ENCODE measurements at places on chromosomes 7 and 10.
A peak's percentile ranks its signal among the peaks of the same experiment; 100 is the strongest.

- no peak for DNase-seq
These were observed 24.0 kb upstream of the TM9SF3 start for GRCh38 chr10:96610817-96611216.

GRCh38 chr7:64541438-64542359 lies 21.2 kb downstream of the ZNF680 start:
- DNase-seq = peak; percentile 86

GRCh38 chr7:26001662-26002244 lies 150.2 kb upstream of the NFE2L3 start:
- no peak for DNase-seq

- DNase-seq = peak; percentile 72
These were observed 273.7 kb upstream of the KLF14 start for GRCh38 chr7:131007439-131008330.

- DNase-seq = no peak
These were observed 27.1 kb upstream of the PIP start for GRCh38 chr7:143104759-143105158.

DNA sequence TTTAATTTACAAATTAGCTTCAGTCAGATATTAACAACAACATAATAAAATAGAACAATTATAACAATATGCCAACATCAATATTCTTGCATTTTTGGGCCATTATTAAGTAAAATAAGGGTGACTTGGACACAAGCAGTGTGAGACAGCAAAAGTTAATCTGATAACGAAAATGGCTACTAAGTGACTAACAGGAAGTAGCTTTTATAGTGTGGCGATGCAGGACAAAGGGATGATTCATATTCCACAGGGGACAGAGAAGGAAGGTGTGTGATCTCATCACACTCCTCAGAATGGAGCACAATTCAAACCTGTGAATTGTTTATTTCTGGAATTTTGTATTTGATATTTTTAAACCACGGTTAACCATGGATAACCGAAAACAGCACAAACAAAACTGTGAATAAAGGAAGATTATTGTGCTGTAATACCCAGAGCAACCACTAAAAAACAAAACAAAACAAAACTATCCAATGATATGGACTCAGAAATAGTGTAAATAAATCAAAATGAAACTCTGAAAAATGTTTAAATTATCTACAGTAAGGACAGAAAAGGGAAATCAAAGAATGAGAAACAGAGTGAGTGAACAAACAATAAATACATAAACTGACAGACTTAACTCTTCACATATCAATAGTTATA lies 66.9 kb upstream of the TFEC start:
- DNase-seq = peak; percentile 79

GRCh38 chr10:51471271-51471670 lies 228.1 kb downstream of the CSTF2T start:
- no peak for DNase-seq

DNA sequence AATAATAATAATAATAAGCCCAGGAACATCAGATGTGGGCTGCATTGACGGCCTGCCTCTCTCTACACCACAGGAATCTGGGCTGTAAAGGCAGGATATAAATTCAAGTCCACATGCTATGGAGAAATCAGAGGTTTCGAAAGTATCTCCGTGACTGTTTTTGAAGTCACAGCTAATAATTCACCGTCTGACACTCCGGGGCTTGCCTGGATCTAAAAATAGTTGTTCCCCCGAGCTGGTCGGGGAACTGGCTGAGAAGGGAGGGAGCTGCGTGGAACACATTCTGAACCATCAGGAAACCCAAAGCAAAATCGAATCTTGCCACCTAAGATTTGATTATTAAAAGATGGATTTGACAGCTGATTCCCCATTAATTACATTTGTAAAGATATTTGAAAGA lies 35.4 kb downstream of the KLF6 start:
- peak; percentile 82 for DNase-seq

- DNase-seq = peak; percentile 55
These were observed 4.5 kb downstream of the CAMK2B start for GRCh38 chr7:44320794-44321371.

DNA sequence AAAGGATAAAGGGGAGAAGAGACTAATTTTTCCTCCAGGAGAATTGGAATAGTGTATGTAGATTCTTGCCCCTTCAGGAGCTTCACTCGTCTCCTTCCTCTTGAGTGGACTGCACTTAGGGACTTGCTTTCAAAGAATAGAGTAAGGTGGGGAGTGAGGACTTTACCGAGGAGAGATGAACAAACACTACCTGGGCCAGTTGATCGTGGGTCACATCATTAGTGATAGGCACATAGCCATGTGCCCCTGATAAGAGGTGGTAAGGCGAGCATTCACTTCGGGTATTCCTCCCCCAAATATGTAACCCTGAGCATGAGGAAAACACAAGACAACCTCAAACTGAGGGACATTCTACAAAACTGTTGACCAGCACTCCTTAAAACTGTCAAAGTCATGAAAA lies 14.6 kb upstream of the KIFBP start:
- no peak for DNase-seq

DNA sequence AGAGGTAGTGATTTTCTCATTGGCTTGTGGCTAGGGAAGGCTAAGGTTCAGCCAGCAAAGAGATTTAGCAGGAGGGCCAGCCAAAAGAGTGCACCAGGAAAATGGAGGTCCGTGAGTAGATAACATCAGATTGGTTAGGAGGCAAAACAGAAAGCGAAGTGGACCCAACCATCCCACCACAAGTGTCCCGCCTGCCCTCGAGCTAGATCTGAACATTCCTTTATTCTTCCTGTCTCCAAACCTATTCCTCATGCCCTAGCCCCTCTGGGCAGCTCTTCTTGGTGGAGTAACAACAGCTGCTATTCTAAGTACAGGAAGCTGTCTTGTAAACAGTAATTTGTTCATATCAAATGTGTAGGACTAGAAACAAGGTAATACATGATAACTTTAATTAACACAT lies 85.7 kb upstream of the BET1 start:
- no peak for DNase-seq

DNA sequence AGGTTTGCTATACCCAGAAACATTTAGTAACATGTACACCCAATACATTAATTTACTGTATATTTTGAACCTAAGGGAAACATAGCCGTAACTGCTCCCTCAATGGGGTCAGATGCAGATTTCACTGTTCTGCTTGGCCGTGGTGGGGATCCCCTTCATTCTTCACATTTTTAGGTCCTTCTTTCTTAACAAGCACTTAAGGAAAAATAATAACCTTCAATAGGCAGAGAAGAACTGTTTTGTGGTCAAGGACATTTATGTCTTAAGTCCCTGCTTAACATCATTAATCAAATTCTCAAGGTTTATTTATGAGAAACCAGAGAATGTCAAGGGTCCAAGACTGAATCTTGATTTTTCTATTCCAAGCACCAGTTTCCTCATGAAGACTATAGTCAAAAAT lies 592.1 kb upstream of the ANKRD30A start:
- DNase-seq = no peak

DNA sequence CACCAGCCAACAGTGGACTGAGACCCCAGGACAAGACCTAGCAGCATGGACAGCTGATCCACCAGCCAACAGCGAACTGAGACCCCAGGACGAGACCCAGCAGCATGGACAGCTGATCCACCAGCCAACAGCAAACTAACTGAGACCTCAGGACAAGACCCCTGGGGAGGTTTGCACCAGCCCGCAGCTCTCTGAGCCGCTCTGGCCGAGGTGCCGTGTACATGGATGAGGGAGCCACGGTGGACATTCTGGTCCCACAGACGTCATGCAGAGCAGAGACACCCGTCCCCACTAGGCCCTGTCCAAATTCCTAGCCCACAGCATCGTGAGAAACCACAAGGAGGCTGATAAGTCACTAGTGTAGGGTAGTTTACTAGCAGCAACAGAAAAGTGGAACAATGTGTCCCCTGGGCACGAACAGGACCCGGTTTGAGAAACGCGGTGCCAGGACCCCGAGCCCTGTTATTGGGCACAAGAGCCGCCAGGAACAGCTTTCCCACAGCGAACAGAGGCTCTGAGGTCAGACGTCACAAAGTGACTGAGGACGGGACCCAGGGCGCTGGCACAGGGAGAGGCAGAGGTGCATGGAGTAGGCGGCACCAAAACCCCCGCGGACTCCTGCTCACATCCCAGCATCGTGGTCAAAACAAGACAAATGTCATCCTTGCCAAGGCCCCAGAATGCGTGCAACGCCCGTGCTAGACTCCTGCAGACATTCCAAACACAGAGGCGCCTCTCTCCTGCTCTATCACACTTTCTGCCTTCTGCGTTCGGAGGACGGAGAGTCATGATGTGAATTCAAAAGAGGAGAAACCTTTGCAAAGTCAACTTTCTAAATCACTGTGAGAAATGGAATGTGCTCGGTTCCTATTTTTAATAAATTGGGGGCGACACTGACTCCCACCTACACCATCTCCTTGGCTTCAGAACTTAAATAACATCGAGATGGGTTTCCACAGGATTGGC lies 8.1 kb downstream of the STK32C start:
- DNase-seq = no peak
